ENCODE measurements at places on chromosomes 2 and 18.

- DNase-seq: no peak
These were observed 4.3 kb upstream of the SNTG2 start for GRCh38 chr2:946073-946948.

- no peak for DNase-seq
These were observed 433.7 kb upstream of the RAB12 start for GRCh38 chr18:8175501-8176061.

GRCh38 chr2:239275847-239276831 is 124.7 kb downstream of the HDAC4 start:
- no peak for DNase-seq

DNA sequence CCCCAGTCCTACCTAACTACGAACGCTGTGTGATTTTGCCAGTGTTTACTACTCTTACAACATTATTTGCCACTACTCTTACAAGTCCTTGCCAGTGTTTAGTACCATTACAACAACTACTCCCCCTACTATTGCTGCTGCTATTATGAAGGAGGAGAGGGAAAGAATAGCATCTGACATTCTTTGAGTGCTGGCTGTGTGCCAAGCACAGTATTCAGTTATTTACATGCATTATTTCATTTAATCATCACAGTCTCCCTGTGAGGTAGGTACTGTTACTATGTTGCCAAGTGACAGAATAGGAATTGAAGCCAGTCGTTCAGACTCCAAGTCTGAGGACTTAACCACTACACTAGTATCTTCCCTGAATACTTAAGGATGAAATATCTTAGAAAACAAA is 185.9 kb upstream of the FOSL2 start:
- no peak for DNase-seq

GRCh38 chr2:223093436-223094241 is 41.6 kb downstream of the KCNE4 start:
- DNase-seq: no peak

DNA sequence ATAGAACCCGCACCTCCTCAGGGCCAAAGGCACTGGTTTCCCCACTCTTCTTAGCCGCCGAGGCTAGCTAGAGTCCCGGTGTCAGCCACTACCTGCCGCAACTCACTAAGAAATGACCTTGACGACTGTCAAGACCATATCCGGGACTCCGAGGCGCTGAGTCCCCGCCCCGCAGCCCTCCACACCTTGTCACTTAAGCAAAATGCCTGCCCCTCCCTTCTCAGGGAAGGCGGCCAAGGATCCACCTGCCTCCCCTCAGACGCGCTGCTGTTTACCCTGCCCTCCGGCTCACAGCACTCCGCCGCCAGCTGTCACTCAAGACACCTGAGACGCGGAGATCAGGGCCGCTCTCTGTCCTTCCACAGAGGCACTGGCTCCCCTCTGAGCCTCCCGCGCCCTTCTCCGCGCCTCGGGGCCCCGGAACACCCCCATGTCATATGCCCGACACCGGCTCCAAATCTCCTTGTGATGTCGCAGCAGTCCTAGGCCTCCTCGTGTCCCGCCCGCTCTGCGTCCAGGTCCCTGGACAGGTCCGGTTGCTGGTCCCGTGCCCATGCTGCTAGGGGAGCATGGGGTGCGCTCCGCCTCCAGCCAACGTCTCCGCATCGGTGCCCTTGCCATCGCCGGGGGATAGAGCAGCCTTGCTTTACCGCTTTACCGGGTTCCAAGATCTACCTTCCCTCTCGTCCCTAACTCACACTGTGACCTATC is 32.5 kb upstream of the REG3G start:
- no peak for DNase-seq
